Uterus (tissue), 4 donors: ENCODE measurements at places on chromosomes 4 and X. TPM values are rescaled to one million over a fixed set of nuclear protein-coding genes. Genes with fewer than 3 reads are reported as not detected.

GRCh38 chr4:47913861-47914219 is 543 bp downstream of the NFXL1 start:
- peak; percentile 35 for DNase-seq

DNA sequence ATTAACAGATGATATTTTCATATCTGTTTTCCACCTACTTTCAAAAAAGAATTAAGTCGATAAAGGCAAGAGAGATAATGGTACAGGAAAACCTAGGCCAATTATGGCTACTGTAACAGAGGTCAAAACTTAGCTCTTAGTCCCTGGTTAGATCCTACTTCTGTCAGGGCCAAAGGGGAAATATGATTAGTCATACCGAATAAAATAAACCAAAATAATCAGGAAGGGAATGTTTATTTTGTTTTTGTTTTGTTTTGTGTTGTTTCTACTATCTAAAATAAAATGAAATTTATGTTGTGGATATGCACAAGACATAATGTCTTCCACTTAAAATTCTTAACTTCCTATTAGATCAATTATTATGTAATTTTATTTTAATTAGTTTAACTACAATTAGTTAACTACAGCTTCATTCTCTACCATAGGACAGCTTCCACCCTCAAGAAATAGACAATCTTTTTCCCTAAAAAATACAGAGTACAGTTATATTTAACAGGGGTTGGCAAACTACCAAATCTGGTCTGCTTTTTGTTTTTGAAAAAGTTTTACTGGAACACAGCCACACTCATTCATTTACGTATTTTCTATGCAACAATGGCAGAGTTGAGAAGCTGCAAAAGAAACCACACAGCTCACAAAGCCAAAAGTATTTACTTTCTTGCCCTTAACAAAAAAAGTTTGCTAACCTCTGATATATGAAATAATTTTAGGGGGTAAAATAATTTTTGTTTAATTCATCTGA is 25.4 kb downstream of the TMEM47 start:
- no peak for DNase-seq

DNA sequence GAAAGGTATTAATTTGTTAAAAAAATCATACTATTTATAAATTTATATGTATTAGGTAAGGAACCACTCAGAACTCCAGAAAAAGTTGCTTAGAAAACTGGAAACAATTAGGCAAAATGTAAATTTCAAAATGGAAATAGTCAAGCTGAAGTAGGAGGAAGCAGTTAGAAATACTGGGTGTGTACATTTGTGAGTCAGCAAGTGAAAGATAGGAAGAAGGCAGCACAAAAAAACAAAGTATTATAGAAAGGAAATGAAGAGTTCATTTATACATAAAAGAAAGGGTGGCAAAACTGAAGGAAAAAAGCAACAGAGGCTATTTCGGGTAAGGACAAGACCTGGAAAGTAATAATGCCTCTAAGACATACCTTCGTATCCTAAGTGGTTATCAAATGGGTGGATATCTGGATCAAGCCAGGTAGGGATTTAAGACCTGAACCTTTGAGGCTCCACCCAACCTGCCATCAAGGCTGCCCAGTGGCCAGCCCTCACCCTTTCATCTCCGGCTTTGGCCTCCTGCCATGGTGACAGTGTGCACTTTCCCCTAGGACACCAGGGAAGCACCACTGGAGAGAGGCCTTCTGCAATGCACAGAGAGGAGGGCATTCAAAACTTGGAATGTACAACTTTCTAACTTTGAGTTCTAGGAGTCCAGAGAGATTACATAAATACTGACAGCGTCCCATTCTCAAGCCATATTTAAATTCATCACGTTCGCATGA is at the start of gene LRRC66:
TSS of gene LRRC66 (minus strand) at position 428 of the 722 bp plus-strand sequence. CDS start 2,750 bp downstream, outside the sequence.
- DNase-seq = no peak

- DNase-seq = no peak
Measured at GRCh38 chr4:12573716-12574115, 910.4 kb downstream of the RAB28 start.

DNA sequence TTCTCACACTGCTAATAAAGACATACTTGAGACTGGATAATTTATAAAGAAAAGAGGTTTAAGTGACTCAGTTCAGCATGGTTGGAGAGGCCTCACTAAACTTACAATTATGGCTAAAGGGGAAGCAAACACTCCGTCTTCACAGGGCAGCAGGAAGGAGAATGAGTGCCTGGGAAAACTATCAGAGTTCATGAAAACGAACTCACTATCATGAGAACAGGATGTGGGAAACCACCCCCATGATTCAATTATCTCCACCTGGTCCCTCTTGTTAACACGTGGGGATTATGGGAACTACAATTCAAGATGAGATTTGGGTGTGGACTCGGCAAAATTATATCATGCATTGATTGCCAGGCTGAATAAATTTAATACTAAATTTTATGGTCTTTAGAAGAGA is 592.7 kb downstream of the GRXCR1 start:
- DNase-seq = no peak

- DNase-seq = no peak
Measured at GRCh38 chr4:20418861-20419451, 167.3 kb downstream of the SLIT2 start.

DNA sequence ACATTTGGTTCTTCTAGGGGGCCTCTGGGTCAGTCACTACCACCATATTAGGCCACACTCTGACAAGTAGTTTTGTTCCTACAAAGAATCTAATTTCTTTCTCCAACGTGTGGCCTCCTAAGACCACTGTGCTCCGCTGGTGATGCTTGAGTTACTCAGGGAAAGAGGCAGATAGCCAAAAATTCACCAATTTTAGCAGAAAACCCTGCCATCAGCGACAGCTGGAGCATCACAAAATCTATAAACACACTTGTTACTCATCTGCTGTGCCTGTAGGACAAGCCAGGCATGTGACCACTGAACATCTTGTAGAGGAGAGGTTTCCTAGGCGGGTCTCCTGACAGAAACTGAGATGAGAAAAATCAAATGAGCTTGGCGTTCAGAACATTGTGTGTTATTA is 105.4 kb downstream of the SYNPO2 start:
- no peak for DNase-seq

DNA sequence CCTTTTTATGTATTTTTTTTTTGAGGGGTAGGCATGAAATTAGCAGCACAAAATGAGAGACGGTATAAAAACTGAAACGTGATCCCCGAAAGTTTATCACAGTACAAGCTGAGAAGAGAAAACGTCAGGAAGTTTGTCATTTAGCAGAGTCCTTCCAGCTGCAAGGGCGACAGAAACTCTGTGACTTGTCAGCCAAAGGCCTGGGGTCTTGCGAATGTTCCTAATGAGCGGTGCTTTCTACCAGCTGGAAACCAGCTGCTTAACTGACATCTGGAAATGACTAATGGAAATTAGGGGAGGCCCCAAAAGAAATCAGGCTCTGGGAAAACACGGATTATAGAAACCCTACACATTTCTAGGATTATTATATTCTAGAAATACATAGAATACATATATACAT is 66.5 kb downstream of the CHRNA9 start:
- no peak for DNase-seq

DNA sequence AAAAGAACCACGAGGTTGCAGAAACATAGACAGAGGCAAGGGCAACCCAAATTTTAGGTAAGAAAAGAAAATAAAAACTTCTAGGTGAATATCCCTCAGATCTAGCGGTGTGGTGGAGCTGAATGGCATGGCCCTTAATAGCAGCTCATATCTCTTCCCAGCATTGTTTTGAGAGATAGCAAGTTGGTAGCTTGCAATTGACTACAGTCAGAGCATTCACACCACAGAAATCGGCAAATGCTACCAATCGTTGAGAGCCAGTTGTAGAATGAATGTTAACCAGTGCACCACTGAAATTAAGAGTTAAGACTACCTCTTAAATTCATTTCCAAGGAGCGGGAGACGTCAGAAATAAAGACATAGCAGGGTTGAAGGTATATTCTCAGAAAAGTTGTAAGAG is 184.0 kb upstream of the KIT start:
- DNase-seq = no peak

DNA sequence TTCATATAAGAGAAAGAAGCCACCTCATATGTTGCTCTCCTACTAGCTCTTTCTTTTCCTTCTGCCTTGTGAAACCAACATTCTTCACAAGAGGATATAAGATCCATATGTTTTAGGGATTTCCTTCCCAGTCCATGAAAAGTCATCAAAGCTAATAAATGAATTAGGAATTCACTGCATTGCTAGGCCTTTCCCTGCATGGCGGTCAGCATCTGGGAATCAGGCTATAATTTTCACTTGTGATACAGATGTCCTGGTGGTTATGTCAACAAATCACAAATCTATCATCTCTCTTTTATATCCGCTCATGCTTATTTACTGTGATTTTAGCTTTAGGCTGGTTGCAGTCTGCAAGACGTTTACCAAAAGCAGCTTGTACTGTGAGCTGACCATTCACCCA is 510.0 kb downstream of the NLGN4X start:
- no peak for DNase-seq

GRCh38 chr4:111632641-111633151 is 512.6 kb upstream of the FAM241A start:
- no peak for DNase-seq

DNA sequence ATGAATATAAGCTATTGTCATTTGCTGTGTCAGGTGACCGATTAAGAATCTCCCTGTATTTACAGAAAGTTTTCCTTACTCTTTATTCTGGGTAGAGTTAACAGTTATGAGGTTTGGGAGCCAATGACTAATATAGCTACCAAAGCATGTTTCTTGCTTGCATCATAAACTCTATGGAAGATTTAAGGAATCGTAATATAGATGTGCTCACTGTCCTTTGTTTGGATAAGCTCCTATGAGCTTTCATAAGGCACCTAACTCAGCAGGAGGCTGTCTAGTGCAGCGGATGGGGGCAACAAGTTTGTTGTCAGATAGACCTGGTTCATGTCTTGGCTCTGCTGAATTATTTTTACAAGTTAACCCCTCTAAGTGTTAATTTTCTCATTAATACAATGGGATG is 75.0 kb upstream of the PAQR3 start:
- DNase-seq = no peak

DNA sequence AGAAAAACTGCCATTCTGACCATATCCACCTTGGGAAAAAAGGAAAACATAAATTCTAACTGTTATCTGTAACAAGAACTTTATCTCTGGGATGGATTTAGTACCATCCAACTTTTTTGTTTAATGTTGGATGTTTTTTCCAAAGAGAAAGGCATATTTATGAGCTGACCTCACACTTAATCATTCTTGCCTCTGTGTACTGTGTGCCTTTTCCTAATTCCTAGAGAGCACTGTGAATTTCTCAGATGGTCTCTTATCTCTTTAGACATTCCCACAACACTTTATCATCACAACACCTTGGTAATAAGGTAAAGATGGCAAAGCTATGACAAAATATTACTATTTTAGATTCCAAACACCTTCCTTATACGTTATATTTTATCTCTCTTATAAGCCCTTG is 126.2 kb downstream of the COL4A6 start:
- DNase-seq = no peak

DNA sequence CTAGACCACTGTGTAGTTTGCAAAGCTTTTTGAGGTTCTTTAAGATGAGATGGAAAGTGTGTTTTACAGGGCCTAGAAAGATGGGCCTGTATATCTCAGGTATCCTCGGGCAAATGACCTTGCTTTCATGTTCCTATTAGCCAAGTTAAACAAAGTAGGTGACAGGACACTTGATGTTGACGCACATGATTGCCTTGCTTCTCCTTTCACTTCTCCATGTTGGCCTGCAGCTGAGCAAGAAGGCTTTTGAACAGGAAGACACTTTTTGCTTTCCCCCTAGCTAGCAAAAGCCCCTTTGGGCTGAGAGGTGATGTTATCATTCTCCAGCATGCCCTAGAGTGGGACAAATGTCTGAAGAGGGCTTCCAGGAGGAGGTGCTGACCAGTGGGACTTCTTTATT is 202.1 kb downstream of the GPC3 start:
- DNase-seq = no peak

GRCh38 chrX:57227691-57228090 is 58.8 kb upstream of the FAAH2 start:
- no peak for DNase-seq

DNA sequence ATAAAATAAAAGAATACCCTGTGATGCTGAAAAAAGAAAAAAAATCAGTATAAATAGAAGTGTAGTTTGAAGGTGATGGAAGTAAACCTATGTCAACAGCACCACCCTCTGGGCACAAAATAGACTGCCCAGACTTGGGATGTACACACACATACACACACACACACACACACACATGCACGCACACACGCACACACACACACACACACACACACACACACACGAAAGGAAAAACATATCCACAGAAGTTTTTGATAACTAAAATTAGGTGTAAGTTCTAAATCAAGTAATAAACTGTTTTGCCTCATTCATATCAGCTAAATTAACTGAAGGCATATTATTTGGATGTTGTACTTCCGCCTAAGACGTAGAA is 40.5 kb downstream of the ANXA5 start:
- DNase-seq = peak; percentile 29

- no peak for DNase-seq
Measured at GRCh38 chr4:168380290-168380689, 61.7 kb upstream of the DDX60 start.

- no peak for DNase-seq
Measured at GRCh38 chrX:19343085-19343534, 617 bp upstream of the PDHA1 start.

DNA sequence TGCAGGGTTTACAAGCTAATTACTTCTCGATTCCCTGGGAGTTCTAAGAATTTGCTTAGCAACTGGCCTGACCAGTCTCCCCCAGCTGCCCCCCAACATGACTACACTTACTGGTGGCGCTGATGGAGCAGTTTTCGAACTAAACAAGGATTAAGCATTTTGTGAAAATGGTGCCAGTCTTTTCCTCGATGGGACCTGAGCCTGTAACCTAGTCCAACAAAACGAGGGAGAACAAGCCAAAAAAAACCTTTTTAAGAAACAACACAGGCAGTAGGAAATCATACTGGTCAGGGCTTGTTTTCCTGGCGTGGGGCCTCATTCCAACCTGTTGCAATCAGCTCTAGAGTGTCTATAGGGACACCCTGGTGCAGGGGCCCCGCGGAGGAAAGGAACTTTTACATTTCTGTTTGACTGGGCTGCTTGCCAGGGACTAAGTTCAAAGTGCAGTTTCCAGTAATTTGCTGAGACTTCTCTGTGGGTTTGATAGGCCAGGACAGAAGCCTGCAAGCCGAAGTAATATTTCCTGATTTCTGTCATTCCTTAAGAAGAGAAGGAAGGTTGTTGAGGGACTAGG is 158.7 kb downstream of the SPRY1 start:
- peak; percentile 81 for DNase-seq

GRCh38 chr4:132483-132882 is 8.2 kb downstream of the ZNF718 start:
- DNase-seq = no peak

- no peak for DNase-seq
Measured at GRCh38 chr4:168507178-168507815, 10.4 kb downstream of the PALLD start.

- no peak for DNase-seq
Measured at GRCh38 chr4:141241986-141242385, 21.3 kb downstream of the ZNF330 start.

GRCh38 chrX:136529795-136530194 is 2.2 kb upstream of the VGLL1 start:
- DNase-seq = no peak

HSD17B10 gene
- total RNA-seq = 12.6 TPM

PRKG2 gene
- total RNA-seq = 0.18 TPM

CRMP1 gene
- total RNA-seq = 1.8 TPM

SLC16A2 gene
- total RNA-seq = 26.1 TPM

WDR44 gene
- total RNA-seq = 26.4 TPM

PCDH11X gene
- 6.8 TPM for total RNA-seq

ASMT gene
- not detected for total RNA-seq
